Activated CD4-positive, alpha-beta T cell treated with anti-CD3 and anti-CD28 coated beads for 36 hours (primary cell): ENCODE measurements at places on chromosomes 3 and 15. TPM values are rescaled to one million over a fixed set of nuclear protein-coding genes. Genes with fewer than 3 reads are reported as not detected.

The CILP gene
- not detected for total RNA-seq

- DNase-seq: no peak
- no peaks in the 10 kb centered on the region for H3K36me3 ChIP-seq
- H3K4me1 ChIP-seq: no peaks in the 10 kb centered on the region
- no peak overlapping the region for H3K4me3 ChIP-seq
- peaks cover 3% of the 10 kb centered on the region for H3K27me3 ChIP-seq
- H3K27ac ChIP-seq: no peak overlapping the region
These were observed 69.7 kb upstream of the UBE3A start for GRCh38 chr15:25508369-25509002.

The IL5RA gene
- total RNA-seq: 0.28 TPM

DNA sequence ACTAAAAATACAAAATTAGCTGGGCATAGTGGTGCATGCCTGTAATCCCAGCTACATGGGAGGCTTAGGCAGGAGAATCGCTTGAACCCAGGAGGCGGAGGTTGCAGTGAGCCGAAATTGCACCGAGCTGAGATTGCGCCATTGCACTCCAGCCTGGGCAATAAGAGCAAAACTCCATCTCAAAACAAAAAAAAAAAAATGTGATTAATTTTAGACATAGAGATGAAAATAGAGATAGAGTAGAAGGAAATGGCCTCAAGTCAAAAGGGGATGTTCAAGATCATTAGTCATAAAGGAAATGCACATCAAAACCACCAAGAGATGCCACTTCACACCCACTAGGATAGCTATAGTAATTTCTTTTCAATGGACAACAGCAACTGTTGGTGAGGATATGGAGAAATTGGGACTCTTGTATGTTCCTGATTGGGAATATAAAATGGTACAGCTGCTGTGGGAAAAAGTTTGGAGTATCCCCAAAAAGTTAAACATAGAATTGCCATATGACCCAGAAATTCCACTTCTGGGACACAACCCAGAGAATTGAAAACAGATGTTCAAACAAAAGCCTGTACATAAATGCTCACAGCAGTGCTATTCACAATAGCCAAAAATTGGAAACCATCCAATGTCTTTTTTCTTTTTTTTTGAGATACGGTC, 55.4 kb downstream of the ABHD2 start:
- H3K27me3 ChIP-seq: no peaks in the 10 kb centered on the region
- no peak overlapping the region for H3K4me3 ChIP-seq
- no peak overlapping the region for H3K27ac ChIP-seq
- peaks cover 22% of the 10 kb centered on the region for H3K4me1 ChIP-seq

The SPINK8 gene
- total RNA-seq: not detected

The UCN2 gene
- total RNA-seq: not detected

The GABRA5 gene
- not detected for total RNA-seq

DNA sequence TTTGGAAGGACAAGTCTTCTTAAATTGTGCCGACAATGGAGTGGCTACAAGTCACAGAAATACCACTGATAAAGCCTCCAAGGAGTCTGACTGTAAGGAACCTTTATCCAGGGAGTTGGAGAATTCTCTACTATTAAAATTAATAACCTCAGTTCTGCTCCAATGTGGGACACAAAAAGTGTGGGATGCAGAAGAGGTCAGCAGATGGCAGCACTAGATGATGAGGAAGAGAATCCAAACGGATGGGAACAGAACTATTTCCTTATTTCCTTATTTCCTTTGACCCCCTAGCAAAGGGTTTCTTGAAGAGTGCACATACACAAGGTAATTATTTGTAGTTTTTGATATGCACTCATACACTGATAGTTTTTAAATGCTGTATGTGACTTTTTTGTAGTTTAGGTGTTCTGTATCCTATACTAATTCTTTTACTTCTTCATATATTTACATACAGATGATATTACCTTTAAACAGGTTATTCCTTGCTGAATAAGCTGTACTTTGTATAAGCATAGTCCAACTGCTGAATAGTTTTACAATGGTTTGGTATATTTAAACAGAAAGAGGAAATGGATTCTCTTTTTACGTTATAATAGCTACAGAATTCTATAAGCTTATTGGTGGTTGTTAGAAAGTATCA, 25.6 kb upstream of the NLGN1 start:
- peak; percentile 11 for DNase-seq
- H3K27ac ChIP-seq: no peak overlapping the region
- H3K27me3 ChIP-seq: no peaks in the 10 kb centered on the region
- no peak overlapping the region for H3K4me3 ChIP-seq
- H3K4me1 ChIP-seq: no peaks in the 10 kb centered on the region

DNA sequence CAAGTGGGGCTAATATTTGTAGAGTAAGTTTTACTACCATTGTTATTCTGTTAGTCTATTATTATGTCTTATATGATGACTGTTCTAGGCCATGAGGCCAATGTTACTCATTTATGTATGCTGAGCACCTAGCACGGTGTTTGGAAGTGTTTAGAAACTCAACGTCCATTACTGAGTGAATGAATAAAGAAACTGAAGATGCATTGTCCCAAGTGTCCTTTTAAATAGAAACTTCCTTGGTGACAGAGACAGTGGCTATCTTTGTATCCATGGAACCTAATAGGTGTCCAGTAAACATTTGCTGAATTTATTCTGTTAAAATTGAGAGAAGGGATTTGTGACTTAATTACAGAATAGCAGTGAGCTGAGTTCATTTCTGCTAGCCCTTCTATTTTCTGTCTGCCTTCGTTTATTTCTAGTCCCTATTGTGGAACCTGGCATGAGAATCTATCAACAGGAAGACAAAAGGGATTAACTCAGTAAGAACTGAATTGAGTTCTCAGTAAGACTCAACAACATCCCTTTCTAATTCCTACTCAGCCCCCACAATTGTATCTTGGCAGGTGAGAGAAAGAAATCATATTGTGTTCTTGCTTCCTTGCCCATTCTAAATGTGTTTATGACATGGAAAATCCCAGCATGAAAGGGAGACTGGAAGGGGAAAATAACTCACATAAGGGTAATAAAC, 246.6 kb upstream of the LRRC3B start:
- DNase-seq: no peak
- no peaks in the 10 kb centered on the region for H3K4me1 ChIP-seq
- H3K4me3 ChIP-seq: no peak overlapping the region
- H3K27me3 ChIP-seq: no peaks in the 10 kb centered on the region

DNA sequence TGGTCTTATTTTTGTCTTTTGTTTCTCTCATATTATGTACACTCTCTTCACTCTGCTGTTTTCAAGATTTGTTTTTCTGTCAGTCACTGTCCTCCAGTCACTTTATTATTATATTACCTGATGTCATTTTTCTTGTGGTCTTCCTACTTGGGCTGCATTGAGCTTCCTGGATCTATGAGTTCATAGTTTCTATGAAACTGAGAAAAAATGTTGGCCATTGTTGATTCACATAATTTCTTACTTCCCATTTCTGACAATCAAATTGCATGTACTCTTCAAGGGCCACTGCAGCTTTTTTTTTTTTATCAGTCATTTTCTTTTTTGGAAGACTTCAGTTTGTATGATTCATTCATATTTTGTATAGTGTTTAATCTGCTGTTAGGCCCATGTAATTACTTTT, 1180.6 kb upstream of the GBE1 start:
- no peak for DNase-seq
- H3K4me1 ChIP-seq: no peaks in the 10 kb centered on the region
- H3K27ac ChIP-seq: no peak overlapping the region
- no peaks in the 10 kb centered on the region for H3K27me3 ChIP-seq

DNA sequence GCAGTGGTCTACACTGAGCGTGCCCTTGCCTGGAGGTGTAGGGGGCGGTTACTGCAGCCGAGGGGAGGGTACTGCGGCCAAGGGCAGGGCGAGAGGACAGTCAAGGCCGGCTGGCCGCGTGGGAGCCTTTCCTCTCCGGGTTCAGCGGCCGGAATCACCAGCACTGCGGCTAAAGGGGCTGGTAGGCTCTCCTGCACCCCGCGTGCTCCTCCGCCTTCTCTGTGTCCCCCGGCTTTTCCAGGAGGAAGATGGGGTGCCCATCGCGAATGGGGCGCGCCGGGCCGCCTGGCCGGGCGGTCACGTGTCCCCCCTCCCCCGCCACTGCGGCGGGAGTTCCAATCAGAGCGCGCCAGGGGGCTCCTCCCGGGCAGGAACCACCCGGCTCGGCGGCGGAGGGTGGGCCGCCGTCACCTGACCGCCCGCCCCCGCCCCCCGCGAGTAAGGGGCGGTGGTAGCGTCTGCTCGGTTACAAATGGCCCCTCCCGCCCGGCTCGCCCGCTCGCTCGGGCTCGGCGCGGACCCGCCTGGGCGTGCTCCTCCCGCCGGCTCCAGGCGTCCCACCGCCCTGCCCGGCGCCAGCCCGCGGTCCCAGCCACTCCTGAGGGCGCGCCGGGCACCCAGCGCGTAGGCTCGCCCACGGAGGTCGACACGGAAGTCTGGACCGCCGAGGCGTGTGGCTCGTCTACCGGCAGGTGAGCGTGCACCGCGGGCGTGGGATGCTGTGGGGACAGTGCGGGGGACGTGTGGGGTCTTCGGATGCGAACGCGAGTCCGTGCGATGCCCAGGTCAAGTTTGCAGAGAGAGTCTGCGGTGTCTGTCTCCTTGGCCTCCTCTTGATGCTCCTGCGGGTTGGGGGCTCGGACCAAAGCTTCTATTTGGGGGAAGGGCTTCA, 242.6 kb upstream of the TOPAZ1 start:
- H3K27me3 ChIP-seq: peaks cover 68% of the 10 kb centered on the region
- H3K27ac ChIP-seq: no peak overlapping the region
- H3K4me3 ChIP-seq: peak overlapping the region; percentile 58
- DNase-seq: no peak
- no peaks in the 10 kb centered on the region for H3K36me3 ChIP-seq

The CCR2 gene
- total RNA-seq: not detected

The ACSBG1 gene
- not detected for total RNA-seq

GRCh38 chr15:80216911-80217310, 35.1 kb downstream of the CTXND1 start:
- peaks cover 8% of the 10 kb centered on the region for H3K27me3 ChIP-seq
- no peak overlapping the region for H3K4me3 ChIP-seq
- H3K27ac ChIP-seq: no peak overlapping the region

GRCh38 chr3:56753206-56753820, 48.4 kb downstream of the ARHGEF3 start:
- H3K4me3 ChIP-seq: peak overlapping the region; percentile 21
- H3K27ac ChIP-seq: peak overlapping the region; percentile 70
- H3K4me1 ChIP-seq: peaks cover 59% of the 10 kb centered on the region
- no peaks in the 10 kb centered on the region for H3K27me3 ChIP-seq
- H3K36me3 ChIP-seq: peaks cover 67% of the 10 kb centered on the region

GRCh38 chr3:73624821-73625665, at the start of gene PDZRN3:
Gene PDZRN3 (minus strand): TSS chr3:73624941.
- DNase-seq: no peak
- no peak within 1 kb of the TSS for H3K4me3 ChIP-seq
- no peak within 1 kb of the TSS for H3K27ac ChIP-seq
- peaks cover 12% of the 10 kb centered on the region for H3K27me3 ChIP-seq
- H3K4me1 ChIP-seq: no peaks in the 10 kb centered on the region
- no peaks in the 10 kb centered on the region for H3K36me3 ChIP-seq

The ATP13A5 gene
- not detected for total RNA-seq

- H3K27me3 ChIP-seq: no peaks in the 10 kb centered on the region
- H3K4me3 ChIP-seq: peak overlapping the region; percentile 15
- H3K27ac ChIP-seq: peak overlapping the region; percentile 93
- peaks cover 45% of the 10 kb centered on the region for H3K4me1 ChIP-seq
- H3K36me3 ChIP-seq: no peaks in the 10 kb centered on the region
- DNase-seq: peak; percentile 26
These were observed 20.0 kb upstream of the CMTM7 start for GRCh38 chr3:32371461-32372212.

DNA sequence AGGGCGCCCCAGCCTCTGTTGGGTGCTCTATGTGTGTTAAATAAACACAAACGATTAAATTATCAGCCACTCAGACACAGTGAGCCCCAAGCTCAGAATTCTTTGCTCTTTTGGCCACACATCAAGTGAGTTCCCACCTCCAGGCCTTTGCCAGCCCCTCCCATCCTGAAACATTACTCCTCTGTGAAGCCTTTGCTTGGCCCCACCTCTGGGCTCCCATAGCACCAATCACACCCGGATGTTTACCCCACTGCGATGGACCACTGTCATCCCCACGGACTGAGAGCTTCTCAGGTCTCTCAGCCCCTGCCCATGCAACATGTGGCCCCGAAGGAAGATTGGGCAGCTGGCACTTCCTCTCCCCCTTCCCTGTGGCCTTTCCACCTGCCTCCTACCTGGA, 85.1 kb downstream of the NUP210 start:
- H3K27ac ChIP-seq: no peak overlapping the region
- no peaks in the 10 kb centered on the region for H3K4me1 ChIP-seq
- peaks cover 58% of the 10 kb centered on the region for H3K36me3 ChIP-seq
- H3K4me3 ChIP-seq: no peak overlapping the region
- no peak for DNase-seq

GRCh38 chr3:42066516-42067181, 24.5 kb upstream of the TRAK1 start:
- H3K27ac ChIP-seq: no peak overlapping the region
- peaks cover 11% of the 10 kb centered on the region for H3K4me1 ChIP-seq
- no peak overlapping the region for H3K4me3 ChIP-seq
- no peak for DNase-seq
- H3K27me3 ChIP-seq: no peaks in the 10 kb centered on the region

GRCh38 chr3:77296527-77296926, 256.6 kb downstream of the ROBO2 start:
- no peak overlapping the region for H3K27ac ChIP-seq
- H3K36me3 ChIP-seq: no peaks in the 10 kb centered on the region
- H3K4me1 ChIP-seq: no peaks in the 10 kb centered on the region
- H3K27me3 ChIP-seq: no peaks in the 10 kb centered on the region
- H3K4me3 ChIP-seq: no peak overlapping the region

DNA sequence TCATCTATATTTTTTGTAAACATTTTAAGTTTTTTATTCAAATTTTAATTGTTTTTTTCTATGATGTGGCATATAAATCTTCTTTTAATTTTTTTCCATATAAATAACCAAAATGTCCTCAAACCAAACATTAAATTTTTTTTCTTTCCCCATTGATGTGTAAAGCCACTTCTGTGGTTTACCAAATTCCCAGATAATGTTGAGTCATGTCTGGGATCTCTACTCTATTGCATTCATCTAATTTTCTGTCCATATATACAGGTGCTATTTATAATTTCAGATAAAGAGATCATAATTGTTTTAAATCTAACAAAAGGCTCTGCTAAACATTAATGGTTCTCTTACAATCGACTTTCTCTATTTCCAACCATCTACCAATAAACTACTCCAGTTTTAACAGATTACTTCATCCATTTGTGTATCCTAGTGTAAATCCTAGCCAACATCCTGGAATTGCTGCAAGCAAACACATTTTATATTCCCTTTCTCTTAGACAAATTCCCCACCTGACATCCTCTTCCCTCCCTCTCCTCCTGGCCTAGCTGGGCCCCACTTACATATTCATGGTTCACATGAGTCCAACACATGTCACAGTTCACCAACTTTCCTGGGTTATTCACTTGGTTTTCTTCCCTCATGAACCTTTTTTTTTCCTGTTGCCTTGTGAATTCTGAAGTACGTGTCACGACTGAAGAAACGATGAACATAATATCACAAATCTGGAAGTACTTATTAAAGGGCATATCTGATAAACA, 368.0 kb upstream of the AGTR1 start:
- H3K27me3 ChIP-seq: no peaks in the 10 kb centered on the region
- no peak for DNase-seq
- H3K4me1 ChIP-seq: no peaks in the 10 kb centered on the region
- H3K27ac ChIP-seq: no peak overlapping the region
- H3K36me3 ChIP-seq: no peaks in the 10 kb centered on the region
- H3K4me3 ChIP-seq: no peak overlapping the region
